RKO (cell line): ENCODE measurements at places on chromosomes 3 and 15.

DNA sequence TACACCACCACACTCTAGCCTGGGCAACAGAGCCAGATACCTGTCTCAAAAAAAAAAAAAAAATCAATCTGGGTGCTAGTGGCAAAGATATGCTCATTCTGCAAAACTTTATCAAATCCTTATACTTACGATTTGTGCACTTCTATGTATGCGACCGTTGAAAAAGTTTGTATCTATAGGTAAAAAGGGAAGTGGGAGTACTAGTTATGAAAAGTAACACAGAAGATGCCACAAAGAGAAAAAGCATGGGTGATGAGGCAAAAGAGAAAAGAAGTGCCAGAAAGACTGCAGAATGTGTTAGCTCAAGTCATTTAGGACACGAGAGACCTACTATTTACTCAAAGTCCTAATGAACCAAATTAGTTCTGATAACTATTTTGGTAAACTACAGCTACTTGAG is 407.8 kb downstream of the SHQ1 start:
- no peak for DNase-seq

- DNase-seq = peak; percentile 71
Measured at GRCh38 chr3:45218578-45219390, 7.3 kb downstream of the TMEM158 start.

GRCh38 chr15:92429378-92430068 is 35.8 kb downstream of the ST8SIA2 start:
- DNase-seq = peak; percentile 71

DNA sequence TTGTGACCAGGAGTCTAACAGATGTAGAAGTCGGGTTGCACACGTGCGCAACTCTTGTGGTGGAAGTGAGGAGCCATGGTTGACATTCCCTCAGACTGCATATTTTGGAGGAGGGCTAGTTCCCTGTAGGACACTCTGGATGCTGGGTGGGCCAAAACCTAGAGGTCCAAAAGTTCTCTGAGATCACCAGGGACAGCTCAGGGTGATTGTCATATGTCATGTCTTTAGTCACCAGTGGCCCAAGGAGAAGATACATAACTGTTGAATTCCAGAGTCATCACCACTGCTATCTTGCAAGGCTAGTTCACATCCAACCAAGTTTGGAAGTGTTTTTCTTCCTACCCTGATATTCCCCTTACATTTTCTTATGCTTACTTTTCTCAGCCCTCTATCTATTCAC is 95.2 kb upstream of the C3orf80 start:
- DNase-seq = no peak

GRCh38 chr15:82538961-82539690 is 1.1 kb downstream of the RPS17 start:
- DNase-seq = peak; percentile 57

GRCh38 chr3:136919799-136920580 is 37.8 kb upstream of the IL20RB start:
- DNase-seq = no peak

GRCh38 chr3:46504789-46505188 is 7.0 kb downstream of the RTP3 start:
- DNase-seq = no peak

DNA sequence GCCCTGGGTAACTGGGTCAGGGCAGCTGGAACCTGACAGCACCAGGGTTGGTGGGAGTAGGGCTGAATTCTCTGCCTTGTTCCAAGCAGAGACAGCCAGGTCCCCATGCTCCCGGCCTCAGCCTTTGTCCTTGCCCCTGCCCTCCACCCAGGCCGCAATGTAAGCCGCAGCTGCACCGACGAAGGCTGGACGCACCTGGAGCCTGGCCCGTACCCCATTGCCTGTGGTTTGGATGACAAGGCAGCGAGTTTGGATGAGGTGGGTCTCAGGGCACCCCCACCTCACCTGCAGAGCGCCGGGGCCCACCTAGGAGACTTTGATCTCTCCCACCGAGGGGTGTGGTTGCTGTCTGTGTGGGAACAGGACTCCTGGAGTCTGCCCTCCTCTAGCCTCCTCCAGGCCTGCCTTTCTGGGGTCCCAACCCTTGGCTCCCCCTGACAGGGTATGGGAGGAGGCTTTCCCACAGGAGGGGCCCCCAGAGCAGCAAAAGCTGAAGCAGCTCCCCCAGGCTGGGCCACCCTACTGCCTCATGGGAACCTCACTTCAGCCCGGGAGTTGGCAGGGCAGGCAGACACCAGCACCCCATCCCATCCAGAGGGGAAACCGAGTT is 23.4 kb downstream of the VIPR1 start:
- no peak for DNase-seq

DNA sequence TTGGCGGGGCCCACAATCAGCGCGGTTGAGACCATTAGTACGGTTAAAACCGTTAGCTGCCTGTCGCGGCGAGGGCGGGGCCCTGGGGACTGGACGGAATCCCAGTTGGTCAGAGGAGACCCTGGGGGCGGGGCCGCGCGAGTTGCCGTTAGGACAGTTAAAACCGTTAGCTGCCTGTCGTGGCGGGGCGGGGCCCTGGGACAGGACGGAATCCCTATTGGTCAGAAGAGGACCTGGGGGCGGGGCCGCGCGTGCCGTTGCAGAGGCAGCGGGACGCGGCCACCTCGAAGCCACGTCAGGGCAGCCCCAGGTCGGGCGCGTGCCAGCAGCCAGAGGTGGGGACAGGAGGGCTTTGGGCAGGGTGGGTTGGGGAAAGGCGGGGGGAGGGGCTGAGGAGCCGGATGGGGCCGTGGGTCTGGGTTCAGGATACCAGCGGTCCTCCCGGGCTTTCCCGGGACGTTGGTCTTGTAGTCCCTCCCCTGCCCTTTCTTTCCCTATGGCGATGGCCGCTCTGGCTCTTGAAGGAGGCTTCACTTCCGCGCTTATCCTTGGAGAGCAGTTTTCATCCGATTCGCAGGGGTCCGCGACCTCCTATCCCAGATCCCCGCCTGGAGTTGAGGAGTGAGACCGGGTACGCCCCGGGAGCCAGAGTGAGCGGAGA is 28.0 kb downstream of the KLHDC8B start:
- DNase-seq = no peak

GRCh38 chr15:22257047-22258008 is 177.0 kb downstream of the OR4M2 start:
- no peak for DNase-seq

GRCh38 chr3:173945170-173945569 is 547.6 kb downstream of the NLGN1 start:
- no peak for DNase-seq

GRCh38 chr3:156433138-156433537 is 121.8 kb downstream of the SSR3 start:
- no peak for DNase-seq

DNA sequence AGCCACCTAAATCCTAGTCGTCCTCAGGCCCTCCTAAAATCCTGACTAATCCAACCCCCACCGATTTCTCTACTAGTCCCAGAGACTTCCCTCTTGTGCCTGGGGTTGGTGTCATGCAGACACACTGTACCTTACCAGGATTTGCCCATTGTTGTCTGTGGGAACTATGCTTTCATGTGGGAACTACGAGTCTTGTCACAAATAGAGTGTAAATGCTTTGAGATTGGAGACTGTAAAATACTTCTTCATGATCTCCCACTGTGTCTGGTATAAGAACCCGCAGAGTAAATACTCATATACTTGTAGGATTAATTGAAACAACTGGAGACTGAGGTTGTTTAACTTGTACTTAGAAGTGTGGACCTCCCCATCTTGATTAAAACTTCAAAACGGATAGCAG is 11.2 kb downstream of the B3GNT5 start:
- no peak for DNase-seq

GRCh38 chr3:4306860-4307259 is 3.7 kb downstream of the SETMAR start:
- DNase-seq = no peak

- DNase-seq = no peak
Measured at GRCh38 chr3:128021768-128022372, 30.4 kb upstream of the SEC61A1 start.

DNA sequence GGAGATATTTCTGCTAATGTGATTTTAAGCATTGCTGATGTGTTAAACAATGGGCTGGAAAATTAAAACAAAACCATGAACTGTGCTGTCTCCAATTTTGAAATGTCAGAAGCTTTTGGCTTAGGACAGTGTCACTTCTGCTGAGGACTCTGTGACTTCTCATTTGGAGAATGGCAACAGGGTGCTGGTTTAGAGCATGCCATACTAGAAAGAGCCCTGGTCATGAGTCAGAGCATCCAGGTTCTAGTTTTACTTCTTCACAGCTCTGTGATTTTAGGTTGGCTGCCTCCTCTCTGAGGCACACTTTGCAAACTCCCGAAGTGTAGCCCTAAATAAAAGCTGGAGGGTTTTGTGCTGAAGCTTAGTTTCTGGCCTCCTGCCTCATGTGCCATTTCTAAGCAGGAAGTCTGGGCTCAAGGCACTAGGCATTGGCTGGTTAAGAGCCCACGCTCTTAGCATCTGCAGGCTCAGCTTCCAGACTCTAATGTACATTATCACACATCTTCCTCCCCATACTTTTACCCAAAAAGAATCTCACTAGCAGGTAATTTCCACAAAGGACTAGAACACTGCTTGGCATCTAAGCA is 193.8 kb downstream of the CNTN3 start:
- no peak for DNase-seq

GRCh38 chr3:9976721-9977709 is 9.6 kb downstream of the EMC3 start:
- DNase-seq = peak; percentile 98

- DNase-seq = no peak
Measured at GRCh38 chr3:7787871-7788828, 713.5 kb upstream of the LMCD1 start.

- no peak for DNase-seq
Measured at GRCh38 chr3:25378786-25379311, 49.2 kb upstream of the RARB start.

DNA sequence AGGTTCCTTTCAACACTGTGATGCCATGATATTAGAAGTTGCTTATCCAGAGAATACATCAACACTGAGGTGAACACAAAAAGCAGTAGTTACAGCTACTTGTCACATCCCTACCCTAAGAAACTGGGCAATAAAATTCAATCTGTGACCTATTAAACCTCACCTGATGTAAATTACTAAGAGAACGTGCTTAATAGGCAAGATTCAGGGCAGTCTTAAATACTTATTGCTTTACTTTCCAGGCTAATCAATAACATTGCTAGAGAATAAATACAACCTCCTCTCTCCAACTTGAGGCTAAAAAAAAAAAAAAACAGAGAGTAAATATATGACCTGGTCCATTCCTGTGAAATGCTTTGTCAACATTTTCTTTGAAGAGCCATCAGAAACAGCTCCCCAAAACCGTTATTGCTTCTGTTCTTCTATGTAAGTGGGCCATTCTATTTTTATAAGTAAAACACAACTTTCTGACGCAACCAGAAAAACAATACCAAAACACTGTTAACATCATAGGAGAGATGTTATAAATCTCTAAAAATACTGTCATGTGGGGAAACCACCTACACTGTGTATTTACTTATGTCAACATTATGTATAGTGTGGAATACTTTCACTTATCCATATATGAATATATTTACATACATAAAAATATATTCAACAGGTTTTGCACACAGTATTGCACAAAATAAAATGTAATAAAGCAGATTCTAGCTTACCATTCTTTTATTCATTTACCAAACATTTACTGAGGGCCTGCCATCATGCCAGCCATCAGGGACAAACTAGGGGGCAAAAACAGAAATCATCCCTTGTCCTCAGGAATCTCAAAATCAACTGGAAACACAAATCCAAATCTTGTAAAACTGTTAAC is 2.7 kb downstream of the NKIRAS1 start:
- DNase-seq = no peak

GRCh38 chr3:94179059-94179458 is 116.2 kb downstream of the NSUN3 start:
- no peak for DNase-seq

- DNase-seq = no peak
Measured at GRCh38 chr3:53074761-53075742, 29.2 kb upstream of the SFMBT1 start.

DNA sequence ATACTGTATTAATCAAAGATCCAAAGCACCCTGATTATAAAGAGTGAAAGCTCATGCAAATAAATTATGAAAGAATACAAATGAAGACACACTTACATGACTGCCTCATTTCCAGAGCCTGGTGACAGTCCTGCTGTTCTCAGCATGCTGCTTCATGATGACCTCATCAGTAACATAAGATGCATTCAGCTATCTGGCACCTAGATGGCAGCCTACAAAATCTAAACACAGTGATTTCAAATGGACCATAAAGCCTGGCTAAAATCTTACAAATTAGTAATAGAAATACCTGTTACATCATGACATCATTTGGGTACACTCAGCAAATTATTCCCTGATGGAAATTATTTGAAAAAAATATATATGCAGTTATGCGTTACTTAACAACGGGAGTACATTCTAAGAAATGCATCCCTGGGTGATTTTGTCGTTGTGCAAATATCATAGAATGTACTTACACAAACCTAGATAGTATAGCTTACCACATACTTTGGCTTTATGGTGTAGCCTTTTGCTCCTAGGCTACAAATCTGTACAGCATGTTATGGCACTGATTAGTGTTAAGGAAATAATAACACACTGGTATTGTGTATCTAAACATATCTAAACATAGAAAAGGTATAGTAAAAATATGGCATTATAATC is 207.2 kb downstream of the EPHA3 start:
- DNase-seq = peak; percentile 86

GRCh38 chr15:86615816-86616215 is 536.1 kb downstream of the AGBL1 start:
- no peak for DNase-seq

GRCh38 chr3:136291302-136291701 is 41.2 kb downstream of the PCCB start:
- DNase-seq = no peak

DNA sequence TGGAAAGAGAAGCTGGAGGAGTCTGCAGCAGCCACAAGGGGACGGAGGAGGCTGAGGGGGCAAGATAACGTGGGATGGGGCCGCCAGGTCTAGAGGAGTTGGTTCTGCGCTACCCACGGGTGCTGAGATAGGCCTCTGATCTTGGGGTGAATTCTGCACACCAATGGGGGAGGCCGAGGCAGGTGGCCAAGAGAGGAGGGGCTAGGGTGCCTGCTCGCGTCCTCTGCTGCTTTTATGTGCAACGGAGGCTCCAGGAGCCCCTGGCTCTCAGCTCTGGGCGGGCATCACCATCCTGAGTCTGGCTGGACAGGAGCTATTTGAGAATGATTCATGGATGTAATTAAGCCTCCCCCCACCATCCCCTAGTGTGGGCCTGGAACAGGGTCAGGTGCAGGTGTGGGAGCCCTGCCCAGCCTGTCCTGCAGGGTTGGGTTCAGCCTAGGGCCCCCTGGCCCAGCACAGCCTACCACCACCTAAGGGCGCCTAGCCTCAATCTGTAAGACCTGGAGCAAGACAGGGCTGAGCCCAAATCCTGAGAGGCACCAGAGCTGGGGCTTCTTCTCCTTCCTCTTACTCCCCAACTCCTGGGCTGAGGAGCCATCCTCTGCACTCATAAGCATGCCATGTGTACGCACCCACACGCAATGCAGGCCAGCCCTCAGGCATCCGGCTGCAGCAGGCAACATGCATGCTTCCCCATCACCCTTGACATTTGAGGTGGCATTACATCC is 32.3 kb upstream of the SEMA3F start:
- DNase-seq = no peak

DNA sequence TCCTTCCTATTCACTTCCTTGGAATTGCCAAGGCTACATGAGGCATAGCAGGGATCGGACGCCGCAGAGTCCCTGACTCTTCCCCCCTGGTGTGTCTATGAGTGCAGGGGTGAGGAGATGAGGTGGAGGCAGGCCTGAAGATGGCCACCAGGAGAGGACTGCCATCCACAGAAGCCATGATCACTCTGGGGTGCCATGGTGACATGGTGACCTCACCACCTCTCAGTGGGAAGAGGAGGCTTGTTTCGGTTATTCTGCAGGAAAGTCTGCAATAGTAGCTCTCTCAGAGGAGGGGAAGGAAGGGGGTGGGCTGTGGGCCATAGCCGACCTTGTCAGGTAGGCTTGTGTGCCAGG is 57.0 kb upstream of the LIMD1 start:
- no peak for DNase-seq
